ENCODE measurements at places on chromosomes 6 and 20. TPM values are rescaled to one million over a fixed set of nuclear protein-coding genes. Genes with fewer than 3 reads are reported as not detected.

- DNase-seq, result no peak
Observed at GRCh38 chr6:16547587-16547986, 213.7 kb downstream of the ATXN1 start.

DNA sequence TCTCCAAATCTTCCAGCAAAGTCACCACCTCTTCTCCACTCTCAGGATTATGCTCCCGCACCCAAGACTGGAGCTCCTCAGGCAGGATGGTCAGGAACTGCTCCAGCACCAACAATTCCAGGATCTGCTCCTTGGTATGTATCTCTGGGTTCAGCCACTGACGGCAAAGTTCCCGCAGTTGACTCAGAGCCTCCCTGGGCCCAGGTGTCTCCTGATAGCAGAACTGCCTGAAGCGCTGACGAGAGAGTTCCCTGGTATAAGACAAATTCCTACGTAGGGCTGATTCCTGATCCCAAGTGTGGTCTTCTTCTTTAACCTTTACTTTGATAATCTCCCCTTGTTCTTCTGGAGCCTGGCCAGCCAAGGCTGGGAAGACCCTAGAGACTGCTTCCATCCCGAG lies 60.6 kb downstream of the GPX5 start:
- DNase-seq, result no peak

MRPL18 gene
- total RNA-seq, result 38.8 TPM

BHLHE23 gene
- total RNA-seq, result not detected

DNA sequence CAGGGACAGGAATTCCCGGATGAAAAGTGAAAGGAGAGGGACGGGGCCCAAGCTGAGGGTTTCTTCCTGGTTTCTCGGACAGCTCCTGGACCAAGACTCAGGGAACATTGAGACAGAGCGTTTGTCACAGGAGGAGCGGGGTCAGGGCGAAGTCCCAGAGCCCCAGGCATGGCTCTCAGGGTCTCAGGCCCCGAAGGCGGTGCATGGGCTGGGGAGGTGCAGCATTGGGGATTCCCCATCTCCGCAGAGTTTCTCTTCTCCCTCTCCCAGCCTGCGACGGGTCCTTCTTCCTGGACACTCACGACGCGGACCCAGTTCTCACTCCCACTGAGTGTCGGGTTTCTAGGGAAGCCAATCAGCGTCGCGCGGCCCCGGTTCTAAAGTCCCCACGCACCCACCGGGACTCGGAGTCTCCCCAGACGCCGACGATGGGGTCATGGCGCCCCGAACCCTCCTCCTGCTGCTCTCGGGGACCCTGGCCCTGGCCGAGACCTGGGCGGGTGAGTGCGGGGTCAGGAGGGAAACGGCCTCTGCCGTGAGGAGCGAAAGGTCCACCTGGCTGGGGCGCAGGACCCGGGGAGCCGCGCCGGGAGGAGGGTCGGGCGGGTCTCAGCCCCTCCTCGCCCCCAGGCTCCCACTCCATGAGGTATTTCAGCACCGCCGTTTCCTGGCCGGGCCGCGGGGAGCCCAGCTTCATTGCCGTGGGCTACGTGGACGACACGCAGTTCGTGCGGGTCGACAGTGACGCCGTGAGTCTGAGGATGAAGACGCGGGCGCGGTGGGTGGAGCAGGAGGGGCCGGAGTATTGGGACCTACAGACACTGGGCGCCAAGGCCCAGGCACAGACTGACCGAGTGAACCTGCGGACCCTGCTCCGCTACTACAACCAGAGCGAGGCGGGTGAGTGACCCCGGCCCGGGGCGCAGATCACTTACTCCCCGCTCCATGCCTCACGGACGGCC lies 54.6 kb upstream of the POLR1H start:
- peak; percentile 85 for DNase-seq

GRCh38 chr20:57223648-57224489 lies 42.6 kb downstream of the BMP7 start:
- DNase-seq, result peak; percentile 79

DNA sequence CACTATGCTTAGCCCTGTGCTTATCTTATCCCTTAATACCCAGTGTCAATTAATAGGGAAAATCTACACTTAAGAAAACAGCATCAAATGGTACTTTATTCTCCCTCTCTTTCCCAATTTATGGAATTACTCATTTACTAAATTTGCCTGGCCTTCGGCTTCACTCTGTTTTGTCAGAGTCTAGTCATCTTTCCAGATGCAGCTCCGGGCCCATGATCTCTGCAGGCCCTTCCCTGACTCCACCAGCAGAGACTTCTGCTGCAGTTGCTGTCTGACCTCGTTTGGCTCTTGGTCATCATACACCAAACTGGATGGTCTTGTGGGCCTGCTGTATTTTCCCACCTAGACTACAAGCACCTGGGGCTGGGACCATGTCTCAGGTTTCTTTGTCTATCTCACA lies 27.4 kb downstream of the MRS2 start:
- no peak for DNase-seq

DNA sequence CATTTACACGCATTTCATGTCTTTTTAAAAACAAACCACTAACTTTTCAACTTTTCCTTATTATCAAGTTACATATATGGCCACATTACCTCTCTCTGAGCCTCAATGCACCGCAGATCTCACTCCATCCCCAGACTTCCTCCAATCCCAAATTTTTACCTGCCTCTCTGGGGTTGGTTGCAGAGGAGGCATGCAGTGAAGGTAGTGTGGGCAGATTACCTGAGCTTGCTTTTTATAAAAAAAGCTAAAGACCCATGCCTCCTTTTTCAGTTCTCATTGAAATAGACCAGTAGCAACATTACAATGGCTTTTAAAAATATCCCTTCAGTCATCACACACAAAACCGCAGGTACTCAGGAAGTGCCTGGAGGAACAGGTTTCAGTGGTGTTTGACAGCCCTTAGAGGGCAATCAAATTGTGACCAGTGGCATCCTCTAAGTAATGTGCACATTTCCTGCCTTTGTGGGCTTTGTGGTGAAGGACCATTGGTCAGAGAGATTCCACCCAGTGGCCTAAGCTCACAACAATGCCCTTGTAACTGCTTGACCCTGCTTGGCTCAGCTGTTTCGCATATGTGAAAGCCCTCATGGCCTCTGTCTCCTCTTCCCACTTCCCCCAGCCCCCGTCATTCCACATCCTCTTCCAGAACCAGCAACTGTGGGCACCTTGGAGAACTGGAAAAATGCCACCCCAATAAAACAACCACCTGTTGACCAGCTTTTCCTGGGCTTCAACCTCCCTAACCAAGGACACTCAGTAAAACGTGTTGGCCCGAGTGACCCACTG lies 30.2 kb upstream of the IL17A start:
- no peak for DNase-seq

DNA sequence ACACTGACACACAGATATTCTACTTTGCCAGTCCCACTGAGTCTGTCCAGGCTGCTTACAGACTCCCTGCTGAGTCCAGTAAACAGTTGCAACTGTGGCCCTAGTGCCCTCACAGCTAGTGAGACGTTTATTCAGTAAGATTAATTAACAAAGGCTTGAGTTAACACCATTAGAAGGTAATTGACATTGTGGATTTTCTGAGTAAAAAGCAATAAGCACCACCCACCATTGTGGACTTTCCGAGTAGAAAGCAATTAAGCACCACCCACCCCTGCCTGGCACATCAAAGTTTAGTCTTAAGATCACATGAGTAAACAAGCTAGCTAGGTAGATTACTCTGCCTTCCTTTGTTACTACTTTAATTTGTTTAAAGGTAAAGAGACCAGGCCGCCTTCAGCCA lies 408.6 kb upstream of the IMPG1 start:
- DNase-seq, result no peak

- DNase-seq, result no peak
Observed at GRCh38 chr20:32234135-32234808, 26.6 kb downstream of the POFUT1 start.

ANKEF1 gene
- 1.5 TPM for total RNA-seq

GRCh38 chr20:19027971-19028370 lies 184.5 kb upstream of the SLC24A3 start:
- DNase-seq, result no peak

THEMIS gene
- total RNA-seq, result 0.68 TPM

TMEM170B gene
- 7.3 TPM for total RNA-seq

DNA sequence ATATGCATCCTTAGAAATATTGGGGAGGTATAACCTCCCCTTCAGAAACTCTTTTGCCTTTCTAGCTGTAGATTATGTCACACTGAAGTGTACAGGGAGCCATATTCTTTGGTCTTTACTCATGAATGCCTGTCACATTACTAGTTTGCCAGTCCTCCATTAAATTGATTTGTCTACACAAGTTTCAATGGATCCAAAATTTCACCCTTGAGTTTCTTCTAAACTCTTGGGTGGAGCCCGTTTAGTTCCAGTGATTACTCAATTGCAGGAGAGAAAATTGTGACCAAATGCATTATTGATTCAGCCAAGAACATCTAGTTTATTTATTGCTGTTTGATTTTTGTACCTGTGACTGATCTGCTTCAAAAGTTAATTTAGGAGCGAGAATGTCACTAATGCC lies 60.4 kb upstream of the TFB1M start:
- no peak for DNase-seq

DNA sequence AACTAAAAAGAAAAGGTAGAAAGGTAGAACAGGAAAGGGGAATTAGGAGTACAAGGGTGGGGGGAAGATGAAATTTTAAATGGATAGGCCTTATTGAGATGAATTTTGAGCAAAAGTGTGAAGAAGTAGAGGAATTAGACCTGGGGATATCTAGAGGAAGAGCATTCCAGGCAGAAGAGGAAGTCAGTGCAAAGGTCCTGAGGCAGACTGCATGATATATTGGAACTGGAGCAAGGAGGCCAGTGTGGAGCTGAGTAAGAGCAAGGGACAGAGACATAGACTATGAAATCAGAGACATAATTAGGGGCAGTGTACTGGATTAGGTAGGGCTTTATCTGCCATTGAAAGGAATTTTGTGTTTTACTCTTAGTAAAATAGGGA lies 40.4 kb downstream of the MAPK14 start:
- DNase-seq, result no peak

SIRPA gene
- total RNA-seq, result 62.9 TPM

DNA sequence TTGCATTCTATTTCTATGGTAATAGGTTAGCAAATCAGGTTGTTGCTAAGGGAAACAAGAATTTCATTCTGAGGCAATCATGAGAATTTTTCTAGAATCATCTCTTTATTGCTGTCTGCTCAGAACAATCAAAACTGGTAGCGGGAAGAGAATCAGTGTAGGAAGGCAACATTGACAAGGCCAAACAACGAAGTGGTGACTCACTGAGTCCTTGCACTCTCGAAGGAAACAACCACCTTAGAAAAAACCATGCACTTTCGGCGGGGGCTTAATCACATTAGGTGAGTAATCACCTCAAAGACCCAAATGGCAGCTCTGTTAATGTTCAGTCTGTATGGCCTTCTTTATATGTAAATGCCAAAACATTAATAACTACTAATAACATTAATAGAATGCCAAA lies 78.8 kb upstream of the MAP7 start:
- no peak for DNase-seq

C20orf202 gene
- 0.54 TPM for total RNA-seq

- no peak for DNase-seq
Observed at GRCh38 chr20:47468290-47469050, 33.2 kb upstream of the NCOA3 start.

DNA sequence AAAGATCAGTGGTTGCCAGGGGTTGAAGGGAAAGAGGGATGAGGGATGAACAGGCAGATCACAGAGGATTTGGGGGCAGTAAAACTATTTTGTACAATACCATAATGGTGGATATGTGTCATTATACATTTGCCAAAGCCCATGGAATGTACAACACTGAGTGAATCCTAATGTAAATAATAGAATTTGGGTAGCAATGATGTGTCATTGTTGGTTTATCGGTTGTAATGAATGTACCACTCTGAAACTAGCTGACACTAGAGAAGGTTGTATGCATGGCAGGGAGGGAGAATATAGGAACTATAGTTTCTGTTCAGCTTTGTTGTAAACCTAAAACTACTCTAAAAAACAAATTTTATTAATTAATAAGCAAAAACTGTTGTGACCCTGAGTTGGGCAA lies 17.8 kb upstream of the ASF1A start:
- DNase-seq, result no peak

DNA sequence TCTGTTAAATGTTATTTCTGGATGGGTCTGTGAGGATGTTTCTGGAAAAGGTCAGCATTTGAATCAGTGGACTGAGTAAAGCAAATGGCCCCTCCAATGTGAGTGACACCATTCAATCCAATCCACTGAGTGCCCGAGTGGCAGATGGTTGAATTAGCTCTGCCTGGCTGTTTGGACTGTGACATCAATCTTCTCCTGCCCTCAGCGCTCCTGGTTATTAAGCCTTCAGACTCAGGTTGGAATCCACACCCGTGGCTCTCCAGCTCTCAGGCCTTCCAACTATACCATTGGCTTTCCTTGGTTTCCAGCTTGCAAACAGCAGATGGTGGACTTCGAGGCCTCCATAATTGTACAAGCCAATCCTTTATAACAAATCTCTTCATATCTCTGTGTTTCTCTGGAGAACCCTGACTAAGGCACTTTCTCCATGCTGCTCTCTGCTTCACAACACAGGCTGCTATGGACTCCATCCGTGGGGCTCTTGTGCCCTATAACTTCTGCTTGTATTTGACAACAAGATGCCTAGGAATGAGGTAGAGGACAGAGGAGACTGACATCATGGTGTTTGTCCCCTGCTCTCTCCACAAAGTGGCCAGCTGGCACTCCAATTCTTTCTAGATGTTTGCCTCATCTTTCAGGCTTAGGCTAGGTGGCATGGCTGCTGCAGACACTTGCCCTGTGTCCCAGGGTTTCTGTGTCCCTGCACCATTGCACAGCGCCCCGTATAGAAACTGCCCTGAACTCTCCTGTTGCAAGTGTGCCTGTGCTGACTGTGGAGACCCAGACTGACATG lies 4.8 kb upstream of the CSTL1 start:
- no peak for DNase-seq

GRCh38 chr6:162712694-162713093 lies 14.9 kb downstream of the PRKN start:
- no peak for DNase-seq

All from aorta (tissue), 5 donors.